GM12878 (cell line): ENCODE measurements at places on chromosomes 7 and 10.

- DNase-seq: no peak
Observed at GRCh38 chr7:94382132-94382531, 12.6 kb upstream of the COL1A2 start.

DNA sequence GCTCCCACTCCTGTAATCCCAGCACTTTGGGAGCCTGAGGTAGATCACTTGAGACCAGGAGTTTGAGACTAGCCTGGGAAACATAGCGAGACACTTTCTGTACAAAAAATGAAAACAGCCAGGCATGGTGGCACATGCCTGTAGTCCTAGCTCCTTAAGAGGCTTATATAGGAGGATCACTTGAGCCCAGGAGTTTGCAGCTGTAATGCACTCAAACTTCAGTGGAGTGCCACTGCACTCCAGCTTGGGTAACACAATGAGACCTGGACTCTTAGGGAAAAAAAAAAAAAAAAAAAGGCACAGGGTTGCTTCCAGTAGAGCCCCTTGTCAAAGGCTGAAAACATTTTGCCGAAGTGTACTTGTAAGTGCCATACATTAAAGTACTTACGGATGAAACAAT is 195.3 kb downstream of the PHTF2 start:
- no peak for DNase-seq

DNA sequence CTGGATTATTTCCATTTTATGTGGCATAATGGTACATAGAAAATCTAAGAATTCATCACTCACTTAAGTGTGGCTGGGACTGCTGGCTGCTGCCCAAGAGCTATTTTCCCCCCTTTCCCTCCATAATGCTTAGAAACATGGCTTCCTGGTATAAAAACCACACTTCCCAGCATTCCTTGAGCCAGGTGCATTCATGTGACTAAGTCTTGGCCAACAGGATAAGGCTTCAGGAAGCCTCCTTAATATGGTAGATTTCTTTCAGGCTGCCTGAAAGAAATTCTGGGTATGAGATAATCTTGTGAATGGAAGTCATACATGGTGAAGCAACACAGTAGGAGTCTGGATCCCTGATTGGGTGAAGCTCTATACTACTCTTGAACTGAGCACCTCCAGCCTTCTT is 178.0 kb downstream of the JAZF1 start:
- no peak for DNase-seq

DNA sequence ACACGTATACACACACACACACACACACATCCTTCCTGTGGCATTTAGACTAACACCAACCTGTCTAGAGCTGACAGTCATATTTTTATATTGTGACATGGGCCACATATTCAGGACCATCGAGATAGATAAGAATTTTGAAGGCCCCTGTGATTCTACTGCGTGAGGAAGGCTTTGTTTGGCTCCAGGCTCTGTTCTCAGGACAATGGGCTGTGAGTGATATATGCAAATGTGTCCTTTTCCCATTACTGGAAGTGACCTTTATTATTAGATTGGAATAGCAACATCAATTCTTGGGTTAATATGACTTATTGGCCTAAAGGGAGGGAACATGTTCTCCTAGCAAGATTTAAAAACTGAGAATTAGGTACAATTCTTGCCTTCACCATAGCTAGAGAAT is 156.1 kb downstream of the SPAG6 start:
- no peak for DNase-seq

DNA sequence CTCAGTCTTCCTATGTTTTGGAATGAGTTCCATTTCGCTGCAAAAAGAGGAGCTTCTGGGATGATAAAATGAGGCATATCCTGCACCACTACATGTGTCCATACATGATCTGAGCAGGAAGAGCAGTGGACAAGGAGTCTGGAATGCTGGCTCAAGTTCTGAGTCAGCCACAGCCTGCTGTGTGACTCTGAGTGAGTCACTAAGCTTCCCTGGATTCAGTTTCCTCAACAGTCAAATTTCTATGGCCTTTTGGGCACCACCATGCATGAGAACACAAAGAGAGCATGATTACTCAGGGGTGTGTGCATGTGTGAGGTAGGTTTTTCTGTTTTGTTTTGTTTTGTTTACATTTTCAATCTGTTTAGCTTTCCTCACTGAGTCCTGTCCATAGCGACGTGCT is 254.6 kb downstream of the ANKRD30A start:
- DNase-seq: no peak

GRCh38 chr7:108017776-108018151 is 14.8 kb upstream of the LAMB1 start:
- no peak for DNase-seq
